ENCODE measurements at places on chromosomes 1 and 21. TPM values are rescaled to one million over a fixed set of nuclear protein-coding genes. Genes with fewer than 3 reads are reported as not detected.

GRCh38 chr1:105359457-105359856 is 1609.8 kb downstream of the AMY1C start:
- H3K4me3 ChIP-seq = no peak overlapping the region
- no peaks in the 10 kb centered on the region for H3K27me3 ChIP-seq
- H3K4me1 ChIP-seq = no peaks in the 10 kb centered on the region
- no peak overlapping the region for H3K27ac ChIP-seq
- no peak for DNase-seq

- no peak for DNase-seq
- H3K27ac ChIP-seq = no peak overlapping the region
- no peaks in the 10 kb centered on the region for H3K4me1 ChIP-seq
- H3K27me3 ChIP-seq = no peaks in the 10 kb centered on the region
- H3K36me3 ChIP-seq = no peaks in the 10 kb centered on the region
- H3K4me3 ChIP-seq = no peak overlapping the region
Measured at GRCh38 chr1:234047123-234047522, 142.6 kb downstream of the SLC35F3 start.

GRCh38 chr21:42009831-42010506 is at the start of gene ZBTB21:
ZBTB21 (minus strand) TSS chr21:42010360; CDS start chr21:41994095, 16,265 bp downstream.
- peak within 1 kb of the TSS; percentile 98 for H3K27ac ChIP-seq
- peak; percentile 98 for DNase-seq
- H3K27me3 ChIP-seq = no peaks in the 10 kb centered on the region

The DRAXIN gene
- 6.3 TPM for total RNA-seq

- no peak overlapping the region for H3K4me3 ChIP-seq
- no peaks in the 10 kb centered on the region for H3K27me3 ChIP-seq
- no peak overlapping the region for H3K27ac ChIP-seq
- H3K36me3 ChIP-seq = no peaks in the 10 kb centered on the region
- DNase-seq = no peak
Measured at GRCh38 chr1:228544921-228545591, 57.9 kb downstream of the RNF187 start.

DNA sequence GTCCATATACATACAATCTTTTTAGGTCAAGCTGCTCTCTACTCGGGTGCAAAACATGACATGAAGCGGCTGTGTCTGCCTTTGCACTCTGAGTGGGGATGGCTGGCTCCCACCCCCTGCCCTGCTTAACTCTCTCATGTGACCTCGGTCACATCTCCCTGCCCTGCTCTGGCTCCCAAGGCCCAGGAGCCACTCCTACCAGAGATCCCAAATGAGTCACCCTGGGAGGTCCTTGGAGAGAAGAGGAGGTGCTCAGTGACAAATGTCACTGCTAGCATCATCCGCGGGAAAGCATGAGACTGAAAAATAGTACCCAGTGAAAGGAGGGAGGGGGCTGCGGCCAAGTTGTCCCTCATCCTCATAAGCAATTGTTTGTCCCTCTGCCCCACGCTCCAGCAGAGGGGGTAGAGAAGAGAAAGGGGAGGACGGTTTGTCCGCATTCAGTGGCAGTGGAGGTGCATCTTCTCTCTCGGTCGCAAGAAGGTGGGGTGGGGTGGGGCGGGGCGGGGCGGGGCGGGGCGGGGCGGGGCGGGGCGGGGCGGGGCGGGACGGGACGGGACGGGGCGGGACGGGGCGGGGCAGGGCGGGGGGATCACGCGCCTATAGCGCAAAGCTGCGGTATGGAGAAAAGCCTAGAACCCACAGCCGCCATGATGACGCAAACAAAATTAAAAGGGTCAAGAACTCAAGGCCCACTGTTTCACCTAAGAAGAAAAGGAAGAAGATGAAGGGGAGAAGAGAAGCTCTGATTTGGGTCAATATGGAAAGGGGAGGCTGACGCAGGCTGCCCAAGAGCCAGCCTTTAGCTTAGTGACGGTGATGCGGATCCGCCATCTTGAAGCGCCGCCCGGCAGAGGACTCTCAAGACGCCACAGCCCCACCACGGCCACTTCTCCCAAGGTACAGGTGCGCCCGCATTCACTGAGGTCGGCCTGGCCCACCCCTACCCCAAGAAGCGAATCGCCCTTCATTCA is 66.2 kb downstream of the CD46 start:
- DNase-seq = no peak
- H3K36me3 ChIP-seq = peaks cover 47% of the 10 kb centered on the region
- H3K4me3 ChIP-seq = no peak overlapping the region
- H3K27ac ChIP-seq = no peak overlapping the region
- peaks cover 23% of the 10 kb centered on the region for H3K4me1 ChIP-seq
- H3K27me3 ChIP-seq = no peaks in the 10 kb centered on the region
